NCI-H1048 (cell line): ENCODE measurements at places on chromosomes 6 and 20.

GRCh38 chr6:51273228-51273961 lies 454.7 kb downstream of the TFAP2B start:
- peak; percentile 85 for DNase-seq

DNA sequence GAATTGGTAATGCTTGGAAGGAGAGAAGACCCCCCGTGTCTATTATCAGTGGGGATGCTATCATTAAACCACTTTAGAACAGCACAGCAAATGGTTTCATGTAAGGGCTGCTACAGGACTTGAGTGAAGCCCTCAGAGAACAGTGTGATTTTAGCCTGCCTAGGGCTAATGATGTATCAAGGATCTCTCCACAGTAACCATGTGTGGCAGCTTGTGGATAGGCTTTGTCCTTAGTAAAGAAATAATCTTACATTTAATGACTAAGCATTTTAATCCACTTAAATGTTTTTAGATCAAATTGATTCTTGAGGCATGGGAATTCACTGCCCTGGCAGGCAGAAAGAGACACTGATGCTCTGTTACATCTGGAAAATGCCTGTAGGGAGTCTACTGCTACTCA lies 495.1 kb downstream of the NKAIN2 start:
- DNase-seq = no peak

DNA sequence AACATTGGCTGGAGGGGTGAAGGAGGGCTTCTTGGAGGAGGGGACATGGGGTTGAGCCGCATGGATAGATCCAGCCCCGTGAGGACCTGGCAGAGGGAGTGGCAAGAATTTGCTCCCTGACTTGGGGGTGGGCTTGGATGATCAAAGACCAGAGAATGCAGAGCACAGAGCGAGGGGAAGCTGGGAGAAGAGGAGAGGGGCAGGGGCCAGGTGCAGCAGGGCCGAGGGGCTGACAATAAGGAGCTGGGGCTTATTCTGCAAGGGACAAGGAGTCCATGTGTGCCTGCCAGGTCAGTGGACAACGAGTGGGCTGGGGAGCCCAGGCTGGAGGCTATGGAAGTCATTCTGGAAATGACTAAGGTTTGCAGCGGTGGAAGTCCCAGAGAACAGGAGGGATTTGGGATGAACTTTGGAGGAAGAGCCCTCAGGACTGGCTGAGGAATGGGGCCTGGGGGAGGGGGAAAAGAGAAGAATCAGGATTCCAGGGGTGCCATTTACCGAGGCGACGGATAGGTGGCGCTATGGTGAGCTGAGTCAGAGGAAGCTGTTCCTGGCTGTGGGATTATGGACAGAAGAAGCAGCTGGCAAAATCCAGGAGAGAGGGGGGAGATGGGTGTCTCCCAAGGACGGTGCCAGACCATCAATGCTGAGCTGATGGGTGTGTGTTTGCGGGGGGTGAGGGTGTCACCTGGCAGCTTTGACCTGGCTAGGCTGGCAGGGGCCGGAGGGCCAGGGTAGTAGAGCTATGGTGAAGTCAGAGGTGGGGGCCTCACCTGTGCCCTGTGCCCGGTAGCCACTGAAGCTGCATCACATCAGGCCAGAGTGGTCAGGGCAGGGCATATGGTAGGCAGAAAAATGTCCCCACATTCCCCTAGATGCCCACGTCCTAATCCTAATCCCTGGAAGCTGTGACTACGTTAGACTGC lies 7.8 kb downstream of the KCNG1 start:
- no peak for DNase-seq

GRCh38 chr6:75893776-75894152 lies 144.7 kb downstream of the MYO6 start:
- DNase-seq = no peak

DNA sequence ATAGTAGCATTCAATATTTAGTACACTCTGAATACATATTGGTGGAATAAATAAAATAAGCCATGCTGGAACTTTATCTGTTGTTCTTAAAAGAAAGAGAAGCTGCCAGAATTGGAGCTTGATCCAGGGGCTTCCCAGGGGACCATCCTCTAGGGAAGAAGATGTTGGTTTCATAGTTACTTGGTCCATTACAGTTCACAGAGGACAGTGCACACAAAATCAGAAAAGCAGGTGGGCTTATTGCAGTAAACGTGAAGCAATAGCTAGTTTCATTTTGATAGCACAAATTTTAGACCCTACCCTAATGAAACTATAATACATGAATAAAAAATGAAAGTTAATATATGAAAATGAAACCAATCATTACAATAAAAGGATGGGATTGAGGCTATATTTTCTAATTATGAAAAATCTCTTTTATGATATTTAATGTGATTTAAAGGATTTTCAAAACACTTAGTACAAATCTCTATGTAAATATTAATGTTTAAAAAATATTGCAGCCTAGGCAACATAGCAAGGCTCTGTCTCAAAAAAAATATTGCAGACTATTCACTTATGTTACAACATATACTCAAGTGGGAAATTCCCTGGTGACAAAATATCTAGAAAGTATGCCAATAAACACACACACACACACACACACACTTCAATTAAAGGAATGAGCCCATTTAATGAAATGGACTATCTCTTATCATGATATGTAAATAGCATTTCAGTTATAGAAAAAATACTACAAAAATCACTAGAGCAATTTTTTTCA lies 227.0 kb upstream of the MARCKS start:
- no peak for DNase-seq

- DNase-seq = no peak
These were observed 185.9 kb upstream of the SULF2 start for GRCh38 chr20:47971058-47971791.

DNA sequence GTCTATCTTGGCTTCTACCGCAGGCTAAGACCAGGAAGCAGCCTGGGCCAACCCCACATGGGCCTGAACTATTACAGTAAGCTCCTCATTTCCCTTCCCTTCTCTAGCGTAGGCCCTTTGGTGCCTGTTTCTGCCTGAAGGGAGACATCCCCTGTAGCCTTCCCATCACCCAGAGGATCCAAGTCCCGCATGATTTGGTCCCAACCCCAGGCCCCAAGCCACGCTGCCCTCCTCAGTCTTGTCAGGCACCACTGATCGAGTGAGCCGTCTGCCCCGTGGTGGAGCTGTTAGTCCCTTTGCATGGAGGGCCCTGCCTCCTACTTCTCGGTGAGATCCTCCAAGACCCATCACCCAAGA lies 46.4 kb downstream of the EBF4 start:
- no peak for DNase-seq

DNA sequence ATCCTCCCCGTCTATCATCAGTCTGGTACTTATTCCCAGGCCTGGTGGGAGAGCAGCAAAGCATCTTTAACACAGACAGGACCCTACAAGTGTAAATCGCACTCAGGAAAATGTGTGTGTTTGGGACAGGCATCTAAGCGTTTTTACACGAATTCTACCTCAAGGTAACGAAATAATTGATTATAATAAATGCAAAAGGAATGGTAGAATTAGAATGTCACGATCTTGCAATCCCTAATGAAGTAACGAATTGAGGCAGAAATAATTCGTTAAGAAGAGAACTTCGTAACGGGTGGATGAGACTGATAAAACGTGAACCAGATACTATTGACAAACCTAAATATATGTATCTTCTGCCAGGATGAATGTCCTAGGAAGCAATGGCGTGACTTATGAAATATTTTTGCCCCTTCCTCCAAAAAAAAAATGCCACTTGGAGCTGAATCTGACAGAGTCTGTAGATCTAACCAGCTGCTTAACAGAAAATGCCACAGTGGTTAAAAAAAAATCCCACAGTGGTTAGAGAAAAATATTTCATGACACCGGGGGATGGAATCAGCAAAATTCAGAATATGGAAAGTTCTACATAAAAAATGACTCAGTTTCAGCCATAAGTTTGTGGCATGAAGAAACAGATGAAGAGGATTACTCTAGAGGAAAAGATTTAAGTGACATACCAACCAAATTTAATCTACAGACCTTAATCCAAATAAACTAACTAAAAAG lies 68.7 kb downstream of the F13A1 start:
- DNase-seq = no peak

DNA sequence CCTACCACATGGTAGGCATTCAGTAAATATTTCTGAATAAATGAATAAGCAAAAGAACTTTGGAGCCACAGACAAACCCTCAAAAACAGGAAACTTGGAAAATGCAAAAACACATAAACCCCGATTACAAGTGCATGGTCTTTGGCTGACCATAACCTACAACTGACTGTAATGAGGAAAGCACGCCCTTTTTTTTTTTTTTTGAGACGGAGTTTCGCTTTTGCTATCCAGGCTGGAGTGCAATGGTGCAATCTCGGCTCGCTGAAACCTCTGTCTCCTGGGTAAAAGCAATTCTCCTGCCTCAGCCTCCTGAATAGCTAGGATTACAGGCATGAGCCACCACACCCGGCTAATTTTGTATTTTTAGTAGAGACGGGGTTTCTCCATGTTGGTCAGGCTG lies 11.9 kb upstream of the LATS1 start:
- DNase-seq = no peak

- no peak for DNase-seq
These were observed 149.7 kb upstream of the ENPP5 start for GRCh38 chr6:46320505-46320904.

- no peak for DNase-seq
These were observed 24.0 kb upstream of the GRM4 start for GRCh38 chr6:34169897-34170296.

- DNase-seq = no peak
These were observed 130.8 kb downstream of the TPBG start for GRCh38 chr6:82494367-82494766.

- DNase-seq = no peak
These were observed 2.2 kb upstream of the STXBP5 start for GRCh38 chr6:147201885-147202515.

DNA sequence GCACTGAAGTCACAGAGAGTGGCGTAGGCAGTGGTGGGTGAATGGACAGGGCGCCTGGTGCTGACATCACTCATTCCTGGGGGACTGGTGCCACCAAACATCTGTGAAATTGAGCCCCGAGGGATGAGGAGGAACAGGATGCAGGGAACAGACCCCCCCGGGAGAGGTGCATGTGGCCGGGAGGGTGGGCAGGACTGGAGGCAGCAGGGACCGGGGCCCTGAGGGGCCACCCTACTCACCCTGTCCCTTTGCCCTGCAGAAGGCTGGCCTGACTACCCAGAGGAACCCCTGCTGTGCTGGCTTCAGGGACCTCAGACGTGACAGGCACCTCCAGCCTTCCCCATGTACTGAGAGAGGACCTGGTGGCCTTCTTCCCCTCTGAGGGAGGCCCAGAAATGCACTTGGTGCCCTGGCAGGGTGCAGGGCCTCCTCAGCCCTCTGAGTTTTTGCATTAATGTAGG lies 25.1 kb downstream of the SYNDIG1 start:
- no peak for DNase-seq

GRCh38 chr6:73666393-73666792 lies 12.6 kb upstream of the SLC17A5 start:
- DNase-seq = no peak

DNA sequence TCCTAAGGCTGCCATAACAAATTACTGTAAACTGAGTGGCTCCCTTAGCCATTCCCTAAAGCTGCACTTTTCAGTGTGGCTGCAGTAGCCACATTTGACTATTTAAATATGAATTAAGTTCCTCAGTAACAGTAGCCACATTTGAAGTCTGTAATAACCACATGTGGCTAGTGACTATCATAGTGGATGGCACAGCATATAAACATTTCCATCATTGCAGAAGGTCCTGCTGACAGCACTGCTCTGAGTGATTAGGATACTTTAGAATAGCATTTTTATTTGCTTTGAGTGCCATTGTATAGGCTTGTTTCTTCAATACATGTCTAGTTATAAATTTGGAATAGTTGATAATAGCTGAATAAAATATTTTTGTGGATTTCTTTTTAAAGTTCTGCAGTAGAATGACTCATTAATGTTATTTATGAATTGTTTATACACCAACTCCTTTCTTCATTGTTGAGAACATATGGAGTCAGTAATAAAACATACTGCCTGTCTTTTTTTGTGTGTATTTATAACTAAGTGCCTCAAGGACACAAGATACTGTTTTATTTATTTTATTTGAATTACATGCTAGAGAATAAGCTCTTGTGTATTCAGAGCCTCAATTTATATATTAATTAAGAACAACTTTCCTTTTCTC lies 217.2 kb downstream of the CDKAL1 start:
- DNase-seq = no peak

DNA sequence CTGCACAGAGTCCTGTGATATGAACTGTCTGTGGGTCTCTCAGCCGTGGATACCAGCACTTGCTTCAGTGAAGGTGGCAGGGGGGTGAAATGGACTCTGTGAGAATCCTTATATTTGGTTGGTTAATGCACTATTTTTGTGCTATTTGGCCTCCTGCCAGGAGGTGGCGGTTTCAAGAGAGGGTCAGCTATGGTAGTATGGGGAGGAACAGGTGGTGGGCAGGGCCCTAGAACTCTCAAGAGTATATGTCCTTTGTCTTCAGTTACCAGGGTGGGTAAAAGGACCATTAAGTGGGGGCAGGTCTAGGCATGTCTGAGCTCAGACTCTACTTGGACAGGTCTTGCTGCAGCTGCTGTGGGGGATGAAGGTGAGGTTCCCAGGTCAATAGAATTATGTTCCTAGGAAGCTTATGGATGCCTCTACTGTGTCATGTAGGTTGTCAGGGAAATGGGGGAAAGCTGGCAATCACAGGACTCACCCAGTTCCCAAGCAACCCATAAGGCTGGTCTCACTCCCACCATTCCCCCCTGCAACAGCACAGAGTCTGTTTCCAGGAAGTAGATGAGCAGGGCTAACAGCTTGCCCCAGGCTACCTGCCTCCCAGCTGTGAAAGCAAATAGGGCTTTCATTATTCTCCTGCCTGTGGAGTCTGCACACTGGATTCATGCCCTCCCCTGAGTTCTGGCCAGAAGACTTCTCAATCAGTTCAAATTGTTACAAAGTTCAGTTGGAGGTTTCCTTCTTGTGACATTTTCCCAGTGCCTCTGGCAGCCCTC lies 56.8 kb upstream of the PHIP start:
- no peak for DNase-seq

- no peak for DNase-seq
These were observed 15.3 kb downstream of the MYH7B start for GRCh38 chr20:34970846-34971560.

DNA sequence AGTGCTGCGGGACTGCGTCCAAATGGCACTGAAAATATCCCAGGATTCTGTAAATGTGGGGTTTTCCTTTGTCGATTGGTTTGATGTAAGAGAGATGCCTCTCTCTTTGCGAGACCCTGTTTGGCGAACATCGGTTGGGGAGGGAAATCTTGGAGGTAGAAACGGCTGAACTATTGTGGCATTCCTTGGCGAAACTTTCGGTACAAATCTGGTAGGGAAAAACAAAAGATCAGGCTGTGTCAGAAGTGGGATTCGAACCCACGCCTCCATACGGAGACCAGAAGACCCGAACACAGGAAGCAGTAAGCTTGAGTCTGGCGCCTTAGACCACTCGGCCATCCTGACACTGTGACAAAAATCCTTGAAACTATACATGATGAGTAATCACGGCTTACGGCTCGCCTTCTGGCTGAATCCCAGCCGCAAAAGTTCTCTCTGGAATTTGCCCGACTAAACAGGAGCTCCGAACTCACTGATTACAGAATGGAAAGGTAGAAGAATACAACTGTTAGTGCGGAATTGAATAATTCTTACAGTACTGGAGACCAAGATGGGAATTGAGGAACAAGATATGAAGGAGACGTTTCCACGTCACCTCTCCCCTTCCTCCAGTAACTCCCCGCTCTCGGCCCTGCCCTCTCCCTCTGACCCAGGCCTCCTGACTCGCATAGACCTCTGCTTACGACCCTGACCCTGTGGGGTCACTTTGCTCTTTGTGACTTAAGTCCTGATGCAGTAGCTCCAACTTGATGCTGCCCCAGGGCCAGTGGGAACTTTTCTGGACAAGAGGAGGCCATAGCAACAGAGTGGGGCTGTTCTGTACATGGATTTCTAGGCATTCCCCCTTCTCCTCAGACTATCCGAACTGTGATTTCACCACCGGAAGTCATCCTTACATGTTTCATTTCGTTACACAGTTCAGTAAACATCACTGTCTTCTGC lies 132.8 kb upstream of the ZNF184 start:
- no peak for DNase-seq
